ENCODE measurements at places on chromosomes 12 and 14.

GRCh38 chr14:81716953-81717352 is 183.3 kb upstream of the SEL1L start:
- no peak for DNase-seq

DNA sequence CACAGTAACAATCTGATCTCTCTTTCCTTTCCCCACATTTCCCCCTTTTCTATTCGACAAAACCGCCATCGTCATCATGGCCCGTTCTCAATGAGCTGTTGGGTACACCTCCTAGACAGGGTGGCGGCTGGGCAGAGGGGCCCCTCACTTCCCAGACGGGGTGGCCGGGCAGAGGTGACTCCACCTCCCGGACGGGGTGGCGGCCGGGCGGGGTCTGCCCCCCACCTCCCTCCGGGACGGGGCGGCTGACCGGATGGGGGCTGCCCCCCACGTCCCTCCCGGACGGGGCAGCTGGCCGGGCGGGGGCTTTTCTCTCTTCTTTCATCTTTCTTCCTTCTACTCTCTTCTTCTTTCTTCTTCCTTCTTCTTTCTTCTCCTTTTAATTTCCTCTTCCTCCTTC is 1.3 kb upstream of the NUBPL start:
- no peak for DNase-seq

- no peak for DNase-seq
Measured at GRCh38 chr14:31578266-31578665, 17.1 kb downstream of the NUBPL start.

DNA sequence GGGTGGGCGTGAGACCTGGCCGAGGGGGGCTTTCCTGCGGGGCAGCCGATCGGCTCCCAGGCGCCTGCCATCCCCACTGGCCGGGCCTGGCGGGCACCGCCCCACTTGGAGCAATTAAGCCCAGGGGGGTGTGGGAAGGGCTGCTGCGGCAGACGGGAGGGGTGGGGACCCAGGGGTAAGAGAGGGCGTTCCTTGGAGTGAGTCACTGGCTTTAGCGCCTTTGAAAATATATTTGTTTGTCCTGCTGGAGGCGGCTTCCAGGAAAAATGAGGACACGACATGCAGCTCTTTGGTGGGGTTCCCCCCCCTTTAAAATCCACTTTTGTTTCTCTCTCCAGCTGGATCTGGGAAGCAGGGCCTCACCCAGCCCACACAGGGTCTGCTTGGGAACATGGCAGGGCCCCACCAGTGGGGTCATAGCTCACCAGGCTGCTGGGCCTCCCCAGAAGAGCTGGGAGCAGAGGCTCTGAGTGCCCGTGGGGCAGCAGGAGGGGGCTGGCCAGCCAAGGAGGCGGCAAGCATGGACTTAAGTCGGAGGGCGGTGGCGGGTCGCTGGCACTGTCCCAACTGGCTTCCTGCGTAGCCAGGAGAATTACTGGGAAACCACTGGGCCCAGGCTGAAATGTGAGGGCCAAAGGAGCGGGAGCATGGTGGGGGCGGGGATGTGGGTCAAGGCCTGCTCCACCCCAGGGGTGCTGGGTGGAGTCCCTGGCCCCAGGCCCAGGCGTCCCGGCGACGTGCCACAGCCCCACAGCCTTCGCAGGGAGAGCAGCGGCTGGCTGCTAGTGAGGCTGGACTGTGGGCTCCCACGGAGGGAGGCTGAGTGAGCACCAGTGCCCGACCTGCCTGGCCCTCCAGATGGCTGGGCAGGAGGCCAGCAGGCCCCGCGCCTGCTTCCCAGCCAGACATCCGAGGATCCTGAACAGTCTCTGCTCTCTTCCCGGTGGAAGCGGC is 128.0 kb downstream of the RFLNA start:
- no peak for DNase-seq

DNA sequence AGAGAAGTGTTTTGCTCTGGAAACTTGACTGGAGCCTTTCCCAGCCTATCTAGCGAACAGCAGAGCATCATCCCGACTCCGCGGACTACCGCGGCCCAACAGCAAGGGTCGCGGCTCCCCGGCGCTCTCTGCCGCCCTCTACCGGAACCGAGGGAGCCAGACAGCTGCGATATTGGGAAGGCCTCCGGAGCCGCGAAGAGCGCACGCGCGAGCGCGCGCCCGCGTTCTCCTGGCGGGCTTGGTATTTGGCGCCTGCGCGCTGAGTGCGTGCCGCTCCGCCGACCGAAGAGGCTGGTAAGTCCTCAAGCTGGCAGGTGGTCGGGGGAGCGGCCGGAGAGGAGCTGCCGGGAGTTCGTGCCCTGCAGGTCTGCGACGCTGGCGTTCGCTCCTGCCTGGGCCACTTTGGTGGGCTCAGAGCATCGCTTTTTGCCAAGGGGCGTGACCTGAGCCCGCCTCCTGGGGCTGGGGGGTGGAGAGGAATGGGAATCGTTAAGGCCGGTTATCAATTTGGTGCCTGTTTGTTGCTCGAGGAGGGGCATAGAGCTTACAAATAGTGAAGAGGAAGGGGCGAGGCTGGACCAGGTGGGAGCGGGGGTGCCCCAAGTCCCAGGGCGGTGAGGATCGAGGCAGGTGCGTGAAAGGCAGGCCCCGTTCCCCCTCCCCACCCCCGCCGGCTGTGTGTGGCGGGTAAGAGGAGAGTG is at the start of gene TMEM106C:
TSS of gene TMEM106C (plus strand) at position 257 of the 701 bp plus-strand sequence. CDS start 641 bp downstream, outside the sequence.
- peak; percentile 83 for DNase-seq

- no peak for DNase-seq
Measured at GRCh38 chr14:75877292-75877691, 104.5 kb downstream of the TGFB3 start.

DNA sequence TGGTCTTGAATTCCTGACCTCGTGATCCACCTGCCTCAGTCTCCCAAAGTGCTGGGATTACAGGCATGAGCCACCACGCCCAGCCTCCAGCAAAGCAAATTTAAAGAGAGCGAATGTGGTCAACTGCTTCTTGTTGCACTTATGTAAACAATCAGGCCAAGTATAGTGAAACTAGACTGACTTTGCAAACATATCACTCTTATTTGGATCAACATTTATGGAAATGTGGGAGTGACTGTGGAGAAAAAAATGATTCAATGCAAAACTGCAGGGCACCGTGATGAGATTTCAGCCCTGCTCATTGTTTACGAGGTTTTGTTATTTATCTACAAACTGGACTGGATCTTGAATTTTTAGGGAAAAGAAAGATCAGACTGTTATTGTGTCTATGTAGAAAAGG is 28.1 kb downstream of the TMEM121 start:
- no peak for DNase-seq

GRCh38 chr12:58832-59231 is 7.7 kb upstream of the IQSEC3 start:
- DNase-seq, result no peak

DNA sequence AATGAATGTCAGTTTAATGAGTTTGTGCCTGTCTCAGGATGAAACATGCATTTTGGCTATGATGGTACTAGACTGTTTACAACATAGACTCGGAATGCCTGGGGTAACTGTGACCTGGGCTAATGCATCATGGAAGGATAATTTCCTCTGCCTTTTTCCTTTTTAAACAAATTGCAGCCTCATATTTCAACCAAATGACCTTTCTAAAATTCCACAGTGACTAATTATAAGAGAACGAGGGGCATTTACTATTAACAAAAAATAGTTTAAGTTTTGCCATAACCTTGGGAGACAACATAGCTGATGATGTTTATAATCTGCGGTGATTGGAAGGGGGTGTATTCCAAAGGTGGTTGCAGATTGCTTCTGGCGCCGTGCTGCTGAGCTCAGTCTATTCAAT is 1140.5 kb downstream of the GALC start:
- no peak for DNase-seq

DNA sequence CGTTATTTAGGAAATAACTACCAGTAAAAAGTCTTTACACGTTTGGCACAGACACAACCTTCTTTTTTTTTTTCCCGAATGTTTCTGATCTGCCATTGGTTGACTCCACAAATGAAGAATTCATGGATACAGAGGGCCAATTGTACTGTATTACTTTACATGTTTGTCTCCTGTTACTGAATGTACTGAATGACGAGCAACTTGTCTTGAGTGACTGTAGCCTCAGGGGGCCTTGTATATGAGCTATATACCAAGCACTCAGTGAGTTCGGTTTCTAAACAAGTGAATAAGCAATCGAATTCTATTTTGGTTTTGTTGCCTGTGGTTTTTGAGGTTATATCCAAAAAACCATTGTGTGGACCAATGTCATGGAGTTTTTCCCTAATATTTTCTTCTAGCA is 480.0 kb upstream of the SYT1 start:
- DNase-seq, result no peak

DNA sequence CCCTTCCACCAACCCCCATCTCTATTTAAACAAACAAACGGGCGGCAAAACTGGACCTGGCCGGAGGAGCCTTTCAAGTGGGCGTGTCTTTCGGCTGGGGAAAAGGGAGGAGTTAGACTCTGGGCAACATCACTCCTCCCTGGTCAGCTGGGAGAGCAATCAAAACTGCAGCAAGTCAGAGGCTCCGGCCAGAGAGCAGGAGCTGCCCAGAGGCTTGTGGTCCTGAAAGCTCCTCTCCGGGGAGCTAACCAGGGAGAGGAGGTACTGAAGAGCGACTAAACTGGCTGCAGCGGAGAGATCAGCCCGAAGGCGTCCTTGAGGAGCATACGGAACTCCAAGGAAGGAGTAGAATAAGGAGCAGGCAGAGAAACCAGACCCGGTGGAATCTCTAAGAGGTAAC is at the start of gene NEUROD4:
TSS of gene NEUROD4 (plus strand) at position 191 of the 400 bp plus-strand sequence. CDS start 6,466 bp downstream, outside the sequence.
- DNase-seq, result peak; percentile 6

DNA sequence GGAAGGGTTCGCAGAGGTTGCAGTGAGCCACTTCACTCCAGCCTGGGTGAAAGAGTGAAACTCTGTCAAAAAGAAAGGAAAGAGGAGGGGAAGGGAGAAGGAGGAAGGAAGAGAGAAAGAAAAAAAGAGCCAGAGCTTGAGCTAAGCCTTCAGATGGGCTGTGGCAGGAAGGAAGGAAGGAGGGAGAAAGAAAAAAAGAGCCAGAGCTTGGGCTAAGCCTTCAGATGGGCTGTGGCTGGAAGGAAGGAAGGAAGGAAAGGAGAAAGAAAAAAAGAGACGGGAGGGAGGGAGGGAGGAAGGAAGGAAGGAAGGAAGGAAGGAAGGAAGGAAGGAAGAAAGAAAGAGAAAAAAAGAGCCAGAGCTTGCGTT is 13.6 kb upstream of the ANKRD9 start:
- no peak for DNase-seq

- no peak for DNase-seq
Measured at GRCh38 chr14:21987937-21988336, 314.3 kb upstream of the OR4E1 start.

- DNase-seq, result no peak
Measured at GRCh38 chr12:51517316-51517715, 73.7 kb upstream of the SCN8A start.

- DNase-seq, result no peak
Measured at GRCh38 chr12:115993737-115994136, 283.8 kb downstream of the MED13L start.

DNA sequence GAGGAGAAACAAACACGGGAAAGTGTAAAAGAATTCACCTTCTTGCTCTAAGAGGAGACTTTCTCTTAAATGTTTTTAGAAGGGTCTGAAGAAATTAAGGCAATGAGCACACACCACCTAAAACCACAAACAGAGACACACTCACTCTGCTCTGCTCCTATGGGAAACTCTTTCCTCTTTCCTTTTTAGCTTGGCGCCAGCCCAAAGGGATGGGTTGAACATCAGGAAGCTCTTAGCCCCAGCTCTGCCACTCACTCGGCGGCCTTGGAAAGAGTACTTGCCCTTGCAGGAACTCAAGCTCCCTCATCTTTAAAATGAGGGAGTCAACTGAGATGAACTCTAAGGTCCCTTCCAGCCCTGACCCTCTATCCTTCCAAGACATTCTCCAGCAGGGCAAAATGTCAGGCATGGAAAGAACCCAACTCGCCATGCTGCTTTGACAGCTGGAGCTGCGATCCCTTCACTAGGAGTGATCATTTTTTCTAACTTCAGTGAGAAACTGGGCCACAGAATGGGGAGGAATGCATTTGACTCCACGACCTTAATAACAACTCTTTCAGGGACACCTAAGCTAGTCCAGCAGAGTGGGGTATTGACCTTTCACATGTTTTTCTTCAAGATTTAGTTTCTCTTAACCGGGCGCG is 980 bp upstream of the RNASE8 start:
- DNase-seq, result no peak

- no peak for DNase-seq
Measured at GRCh38 chr14:38727731-38728130, 375.3 kb downstream of the SEC23A start.

GRCh38 chr12:89544681-89545184 is 18.9 kb upstream of the POC1B start:
- DNase-seq, result no peak

DNA sequence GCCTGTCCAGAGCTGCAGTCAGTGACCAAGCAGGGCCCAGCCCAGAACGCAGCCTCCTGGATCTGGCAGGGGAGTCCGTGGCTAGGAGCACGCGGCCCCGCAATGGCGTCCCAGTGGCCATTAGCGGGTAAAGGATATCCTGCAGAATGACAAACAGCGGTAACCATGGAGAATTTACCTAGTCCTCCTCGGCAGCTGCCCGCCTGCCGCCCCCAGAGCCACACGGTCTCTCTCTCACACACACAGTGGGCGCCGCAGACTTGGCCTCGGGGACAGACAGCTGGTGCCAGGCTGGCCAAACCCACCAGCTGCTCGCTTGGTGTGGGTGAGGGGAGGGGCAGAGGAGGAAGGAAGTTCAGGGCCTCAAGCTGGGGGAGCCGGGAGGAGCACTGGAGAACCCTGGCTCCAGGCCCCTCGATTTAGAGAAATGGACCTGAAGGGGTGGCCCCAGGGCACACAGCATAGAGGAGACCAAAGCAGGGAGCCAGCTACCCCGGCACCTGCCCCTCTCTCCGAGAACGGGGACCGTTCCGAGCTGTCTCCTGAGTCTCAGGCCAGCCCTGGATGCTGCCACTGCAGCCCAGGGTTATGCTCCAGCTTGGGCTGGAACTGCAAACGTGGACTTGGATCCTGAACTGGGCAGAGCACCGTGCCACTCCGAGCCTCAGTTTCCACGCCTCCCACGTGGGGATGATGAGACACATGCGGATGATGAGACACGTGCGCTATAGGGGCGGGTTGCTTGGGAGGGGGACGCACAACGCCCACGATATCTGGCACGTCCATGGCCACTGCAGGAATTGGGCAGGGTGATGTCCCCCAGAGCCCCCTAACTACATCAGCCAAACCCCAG is 3.4 kb downstream of the CDK2AP1 start:
- no peak for DNase-seq

GRCh38 chr12:57239587-57240065 is 10.1 kb downstream of the SHMT2 start:
- no peak for DNase-seq

- DNase-seq, result no peak
Measured at GRCh38 chr12:13101821-13102375, 1.6 kb downstream of the GSG1 start.

GRCh38 chr12:5022025-5022424 is 21.7 kb upstream of the KCNA5 start:
- no peak for DNase-seq

- no peak for DNase-seq
Measured at GRCh38 chr12:68623984-68624383, 13.3 kb downstream of the RAP1B start.

DNA sequence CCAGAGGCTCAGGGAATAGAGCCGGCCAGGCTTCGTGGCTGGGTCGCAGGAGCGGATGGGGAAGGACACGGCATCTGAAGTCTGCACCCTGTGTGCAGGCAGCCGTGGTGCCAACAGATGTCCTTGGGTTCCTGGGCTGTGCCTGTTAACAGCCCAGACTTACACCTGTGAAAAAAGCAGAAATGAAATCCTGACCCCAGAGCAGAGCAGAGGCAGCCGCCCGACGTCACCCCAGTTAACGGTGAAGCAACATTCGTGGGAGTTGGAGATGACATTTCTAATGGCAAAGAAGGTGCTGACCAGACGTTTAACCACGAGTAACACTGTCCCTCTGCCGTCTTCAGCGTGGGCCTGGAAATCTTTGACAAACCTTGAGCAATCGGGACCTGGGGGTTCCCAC is 200.3 kb upstream of the DIO3 start:
- DNase-seq, result no peak

Data from stimulated activated CD4-positive, alpha-beta T cell treated with anti-CD3 and anti-CD28 coated beads, Interleukin-12 subunit alpha, Interleukin-12 subunit beta, amount 100 ng/mL, for 48 hours (primary cell).